ENCODE measurements at places on chromosomes 2 and 18.

DNA sequence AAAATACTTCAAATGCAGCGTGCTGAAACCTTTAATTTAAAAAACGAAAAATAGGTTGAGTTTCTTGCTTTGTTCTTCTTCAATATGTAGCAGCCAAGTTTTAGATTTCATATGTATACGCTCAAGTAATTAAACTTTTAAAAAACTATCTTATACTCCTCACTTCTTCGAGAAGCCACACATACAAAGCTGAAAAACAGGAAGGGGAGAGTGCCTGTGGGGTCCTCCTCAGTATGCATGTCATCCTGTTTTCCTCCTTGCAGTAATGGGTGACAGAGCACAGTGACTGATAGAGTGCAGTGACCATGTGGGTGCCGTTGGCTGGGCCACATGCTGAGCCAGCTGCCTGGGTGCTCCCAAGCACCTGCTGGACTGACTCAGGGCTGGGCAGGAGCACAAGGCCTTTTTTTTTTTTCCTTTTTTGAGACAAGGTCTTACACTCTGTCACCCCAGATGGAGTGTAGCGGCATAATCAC lies 33.3 kb downstream of the UXS1 start:
- no peak for DNase-seq

- peak; percentile 52 for DNase-seq
Measured at GRCh38 chr2:218878926-218879761, 1.5 kb upstream of the WNT10A start.

GRCh38 chr18:26809346-26809745 lies 56.2 kb downstream of the AQP4 start:
- no peak for DNase-seq

DNA sequence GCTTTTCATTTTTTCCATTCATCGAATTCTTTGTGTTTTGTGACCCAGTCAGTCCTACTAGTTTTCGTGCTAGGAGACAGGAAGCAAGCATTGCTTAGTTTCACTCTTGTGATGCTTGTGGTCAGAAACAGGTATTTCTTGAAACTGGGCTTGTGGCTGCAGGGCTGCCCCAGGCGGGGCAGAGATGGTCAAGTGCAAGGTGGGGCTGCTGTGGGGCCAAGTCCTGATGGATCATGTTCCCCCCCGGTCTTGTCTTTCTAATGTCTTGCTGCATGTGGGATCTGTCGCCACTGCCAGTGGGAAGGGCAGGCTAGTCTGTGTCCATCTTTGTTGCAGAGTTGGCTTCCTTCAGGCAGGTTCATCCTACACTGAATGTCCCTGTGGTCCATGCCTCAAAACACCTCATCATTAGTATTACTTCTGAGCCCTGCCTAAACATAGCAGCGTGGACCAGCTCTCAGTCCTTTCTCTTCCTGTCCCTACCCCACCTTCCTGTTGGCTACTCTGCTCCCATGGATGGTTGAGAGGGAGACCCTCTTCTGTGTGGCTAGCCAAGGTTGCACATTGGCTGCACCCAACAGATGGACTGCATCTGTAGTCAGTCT lies 38.7 kb downstream of the INPP4A start:
- peak; percentile 6 for DNase-seq

GRCh38 chr2:227612546-227613271 lies 1.9 kb downstream of the SCYGR3 start:
- DNase-seq, result no peak

- no peak for DNase-seq
Measured at GRCh38 chr2:120899771-120900170, 164.1 kb downstream of the GLI2 start.

DNA sequence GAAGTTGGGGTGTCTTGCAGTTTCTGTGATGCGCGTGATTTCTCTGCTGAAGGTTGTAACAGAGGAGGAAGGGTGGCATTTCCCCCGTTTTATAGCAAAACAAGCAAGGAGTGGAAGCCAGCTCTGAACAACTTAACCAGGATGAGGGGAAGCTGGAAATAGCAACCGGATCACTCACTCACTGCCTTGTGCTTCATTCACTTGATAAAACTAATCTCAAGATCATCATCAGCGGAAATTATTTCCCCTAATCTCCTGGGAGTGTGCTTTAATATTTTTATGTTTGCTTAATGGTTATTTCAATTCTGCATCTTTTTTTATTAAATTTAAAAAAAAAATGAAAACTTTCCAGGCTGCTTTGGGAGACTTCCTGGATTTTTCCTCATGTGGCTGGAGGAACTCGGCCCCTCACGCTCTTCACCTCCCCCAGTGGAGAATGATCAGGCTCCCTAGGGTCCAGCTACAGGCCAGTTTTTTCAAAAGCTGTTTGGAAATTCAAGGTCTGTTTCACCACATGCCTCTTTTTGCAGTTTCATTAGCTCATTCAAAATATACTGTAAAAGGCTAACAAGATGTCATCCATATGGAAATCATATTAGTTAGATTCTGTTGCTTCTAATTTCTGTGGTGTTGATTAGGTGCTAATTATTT lies 31.7 kb downstream of the CABLES1 start:
- DNase-seq, result no peak

DNA sequence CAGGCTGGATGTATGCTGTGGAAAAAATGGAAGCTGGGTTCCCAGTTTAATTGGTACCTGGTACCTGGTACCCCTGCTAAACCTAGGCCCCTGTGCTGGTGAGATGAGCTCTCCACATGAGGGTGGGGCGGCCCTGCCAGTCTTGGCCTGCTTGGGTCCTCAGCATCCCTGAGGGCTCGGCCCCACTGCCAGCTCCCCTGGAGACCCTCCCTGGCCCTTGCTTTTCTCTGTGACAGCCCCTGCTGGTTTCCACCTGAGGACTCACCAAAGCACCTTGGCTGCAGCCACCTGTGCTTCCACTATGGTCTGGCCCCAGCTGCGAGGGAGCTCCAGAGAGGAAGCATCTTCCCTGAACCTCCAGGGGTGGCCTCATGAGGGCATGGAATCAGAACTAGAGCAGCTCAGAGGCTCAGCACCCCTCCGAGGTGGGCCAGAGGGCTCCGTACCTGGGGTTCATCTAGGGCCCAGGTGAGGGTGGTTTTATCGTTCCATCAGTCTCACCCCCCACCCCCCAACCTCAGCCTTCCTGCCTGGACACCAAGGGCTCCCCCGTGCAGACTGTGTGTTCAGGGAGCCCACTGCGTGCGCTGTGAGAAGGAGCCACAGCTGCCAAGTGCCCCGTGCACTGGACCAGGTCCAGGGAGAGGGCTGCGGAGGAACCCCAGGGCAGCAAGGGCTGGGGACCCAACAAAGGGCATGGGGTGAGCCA lies 23.7 kb upstream of the HDAC4 start:
- DNase-seq, result no peak

DNA sequence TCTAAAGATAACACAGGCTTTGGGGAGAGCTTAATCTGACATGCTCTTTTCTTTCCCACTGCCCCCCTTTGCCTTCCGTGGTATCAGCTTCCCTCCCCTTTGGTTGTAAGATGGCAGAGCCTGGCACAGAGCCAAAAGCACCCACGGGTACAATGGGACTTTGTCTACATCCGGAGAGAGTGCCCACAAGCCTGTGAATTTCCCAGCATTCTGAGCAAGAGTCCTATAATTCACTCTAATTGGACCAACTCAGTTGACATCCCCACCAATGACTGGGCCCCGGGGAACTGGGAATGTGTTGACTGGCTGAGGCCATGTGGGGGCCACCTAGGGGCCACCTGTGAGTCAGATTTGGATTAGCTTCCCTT lies 20.1 kb upstream of the C2orf72 start:
- DNase-seq, result no peak

GRCh38 chr2:218162814-218163213 lies 3.9 kb downstream of the CXCR1 start:
- DNase-seq, result no peak

- DNase-seq, result no peak
Measured at GRCh38 chr2:164257742-164258141, 363.5 kb downstream of the GRB14 start.

- no peak for DNase-seq
Measured at GRCh38 chr2:236352761-236353593, 88.8 kb upstream of the ASB18 start.

- no peak for DNase-seq
Measured at GRCh38 chr18:54125429-54125828, 99.0 kb downstream of the MBD2 start.

GRCh38 chr2:8315531-8316165 lies 366.2 kb upstream of the ID2 start:
- DNase-seq, result no peak

DNA sequence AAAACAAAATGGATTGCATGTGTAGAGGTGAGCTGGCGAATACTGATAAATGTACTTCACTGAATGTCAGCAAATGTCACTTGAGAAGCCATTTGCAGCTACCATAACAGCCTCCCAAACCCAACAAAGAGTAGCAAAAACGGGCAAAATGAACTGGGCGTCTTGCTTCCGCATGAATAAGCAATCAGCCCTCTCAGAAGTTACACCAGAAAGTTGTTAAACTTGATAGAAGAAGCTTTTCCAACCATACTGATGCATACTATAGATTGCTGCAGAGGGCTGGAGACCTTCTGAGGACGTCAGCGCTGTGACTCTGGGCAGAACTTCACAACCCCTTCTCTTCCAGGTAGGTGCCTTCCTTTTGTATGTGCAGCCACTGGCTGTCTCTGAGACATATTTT lies 18.7 kb upstream of the SIX3 start:
- no peak for DNase-seq

GRCh38 chr2:140091926-140092325 lies 1311.7 kb upstream of the NXPH2 start:
- no peak for DNase-seq

DNA sequence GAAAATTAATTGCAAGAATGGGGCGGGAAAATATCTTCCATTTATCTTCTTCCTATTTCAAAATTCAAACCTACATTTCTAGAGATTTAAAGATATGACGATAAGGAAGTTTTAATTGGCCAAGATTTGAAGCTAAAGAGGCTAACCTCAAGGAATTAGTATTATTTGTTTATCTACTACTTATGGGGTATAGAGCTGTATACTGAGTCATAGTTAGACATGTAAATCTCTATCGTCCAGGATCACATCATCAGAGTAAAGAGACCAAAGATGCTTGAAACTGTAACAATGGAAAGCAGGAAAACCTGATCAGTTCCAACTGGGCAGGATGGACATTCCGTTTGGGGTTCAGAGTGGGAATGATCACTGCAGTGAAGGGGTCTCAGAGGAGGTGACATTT lies 95.2 kb upstream of the KLF7 start:
- no peak for DNase-seq

DNA sequence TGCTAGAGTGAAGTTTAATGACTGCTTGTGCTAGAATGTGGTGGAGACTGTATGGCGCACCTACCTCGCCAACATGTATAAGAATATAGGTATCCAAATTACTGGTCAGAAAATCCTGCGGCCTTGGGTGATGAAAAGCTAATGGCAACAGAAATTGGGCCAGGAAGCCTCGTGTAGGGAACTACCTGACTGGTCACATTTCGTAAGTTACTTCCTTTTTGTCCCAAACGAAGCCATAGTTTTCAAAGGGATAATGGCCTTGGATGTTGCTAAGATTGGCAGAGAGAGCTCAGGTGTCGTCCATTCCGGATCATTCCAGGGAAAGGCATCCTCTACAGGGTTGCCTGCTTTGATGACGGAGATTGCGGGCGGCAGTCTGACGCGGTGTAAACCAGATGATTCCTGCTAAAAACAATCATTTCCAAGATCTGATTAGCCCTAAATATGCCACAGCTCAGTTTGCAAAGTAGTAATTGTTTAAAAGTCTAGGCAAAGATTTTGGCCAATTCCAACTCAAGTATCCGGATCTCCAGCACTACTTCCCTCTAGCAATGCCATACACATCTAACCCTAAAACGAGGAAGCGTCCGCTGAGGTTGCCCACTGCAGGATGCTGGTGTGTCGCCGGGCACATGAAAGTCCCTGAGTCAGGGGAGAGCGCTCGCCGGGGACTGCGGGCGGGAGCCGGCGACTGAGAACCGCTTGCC lies 708 bp upstream of the MALT1 start:
- no peak for DNase-seq

- DNase-seq, result no peak
Measured at GRCh38 chr2:95526360-95527341, 42.1 kb upstream of the TRIM43B start.

DNA sequence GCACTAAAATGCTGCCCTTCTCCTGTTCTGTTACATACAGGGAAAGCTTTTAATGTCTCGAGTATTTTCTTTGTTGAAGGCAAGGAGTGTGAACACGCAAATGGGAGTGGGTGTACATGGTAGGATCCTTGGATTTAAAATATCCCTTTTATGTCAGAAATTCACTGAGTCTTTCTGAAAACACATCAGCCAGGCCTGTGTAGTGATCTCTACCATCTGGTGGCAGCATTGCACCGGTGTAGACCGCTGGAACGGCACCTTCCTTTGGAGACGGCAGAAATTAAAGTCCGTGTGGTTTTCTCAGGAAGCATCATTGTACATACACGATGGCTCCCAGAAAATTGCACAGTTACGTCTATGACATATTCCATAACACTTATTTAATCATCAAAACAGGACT lies 515.8 kb downstream of the GALR1 start:
- no peak for DNase-seq

DNA sequence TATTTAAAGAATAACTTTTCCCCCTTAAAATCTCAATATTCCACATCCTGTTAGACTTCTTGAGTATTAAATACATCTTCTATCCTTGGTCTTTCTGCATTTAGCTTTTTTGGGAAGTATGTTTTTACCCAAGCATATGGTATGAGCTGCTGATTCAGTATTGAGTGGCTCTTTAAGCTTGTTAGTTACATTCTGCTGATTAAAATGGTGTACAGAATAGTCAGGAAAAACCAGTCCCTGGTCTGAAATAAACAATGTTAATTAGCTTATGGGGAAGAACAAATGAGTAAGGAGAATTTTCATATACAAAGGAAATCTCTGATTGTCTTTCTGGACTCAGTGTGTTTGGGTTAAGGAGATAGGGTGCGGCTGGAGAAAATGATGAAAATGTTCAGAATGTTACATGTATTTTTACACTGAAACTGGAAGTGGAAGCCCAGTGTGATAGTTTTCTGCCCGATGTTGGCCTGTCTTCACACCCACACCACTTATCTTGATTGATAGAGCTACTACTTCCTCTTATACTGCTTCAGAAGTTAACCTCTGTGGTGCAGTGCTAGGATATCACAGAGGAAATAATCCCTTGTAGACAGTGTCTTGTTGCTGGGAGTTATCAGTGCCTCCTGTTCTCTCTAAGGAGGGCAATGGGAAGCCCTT lies 84.0 kb downstream of the MSH2 start:
- no peak for DNase-seq

- DNase-seq, result no peak
Measured at GRCh38 chr2:88871336-88871735, 179.9 kb downstream of the RPIA start.

DNA sequence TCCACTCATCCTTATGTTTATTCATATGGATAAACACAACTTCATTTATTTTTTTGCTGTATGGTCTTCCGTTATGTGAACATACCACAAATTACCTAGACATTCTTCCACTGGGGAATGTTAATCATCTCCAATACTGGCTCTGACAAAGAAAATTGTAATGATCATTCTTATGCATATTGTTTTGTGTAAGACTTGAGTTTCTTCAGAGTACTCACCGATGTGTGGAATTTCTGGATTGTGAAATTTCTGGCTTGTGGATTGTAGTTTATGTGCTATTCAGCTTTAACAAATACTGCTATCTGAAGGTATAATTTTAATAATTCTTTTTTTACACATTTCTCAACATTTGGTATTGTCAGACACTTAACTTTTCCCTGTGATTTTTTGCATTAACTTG lies 212.2 kb upstream of the THUMPD2 start:
- no peak for DNase-seq
